ENCODE measurements at places on chromosomes 4 and X.

DNA sequence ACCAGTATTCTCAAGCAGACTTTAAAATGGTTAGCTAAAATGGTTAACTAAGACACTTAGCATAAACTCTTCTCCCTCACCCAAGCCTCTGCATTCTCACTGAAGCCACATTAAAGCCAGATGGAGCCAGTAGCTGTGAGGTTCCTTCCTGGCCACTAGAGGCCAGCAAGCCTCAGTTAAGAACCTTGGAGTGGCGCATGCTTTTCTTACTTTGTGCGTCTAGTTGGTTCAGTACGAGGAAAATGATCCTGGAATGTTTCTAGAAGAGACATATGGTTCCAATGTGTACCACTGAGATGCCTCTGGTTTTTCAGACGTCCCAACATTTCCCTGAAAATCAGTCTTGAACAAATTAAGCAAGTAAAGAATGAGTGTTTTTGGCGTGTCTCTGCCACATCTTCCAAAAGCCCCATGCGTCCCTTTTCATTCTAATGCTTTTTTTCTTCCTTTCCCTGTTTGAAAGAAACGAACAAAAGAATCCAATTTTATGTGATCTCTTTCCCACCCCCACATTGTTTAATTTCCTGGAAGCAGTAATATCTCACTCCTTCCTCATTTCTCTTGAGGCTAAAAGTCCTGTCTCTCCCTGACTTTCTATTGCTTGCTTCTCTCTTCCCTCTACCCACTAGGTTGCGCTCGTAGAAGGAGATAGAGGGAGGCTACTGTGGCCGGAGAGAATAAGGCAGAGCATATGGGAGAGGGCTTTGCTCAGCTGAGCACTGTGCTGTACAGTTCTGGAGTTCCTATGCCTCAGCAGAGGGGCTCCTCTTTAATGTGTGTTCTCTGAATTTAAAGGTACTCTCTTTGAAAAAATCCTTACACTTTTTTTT lies 82.9 kb upstream of the TAB3 start:
- DNase-seq = no peak

DNA sequence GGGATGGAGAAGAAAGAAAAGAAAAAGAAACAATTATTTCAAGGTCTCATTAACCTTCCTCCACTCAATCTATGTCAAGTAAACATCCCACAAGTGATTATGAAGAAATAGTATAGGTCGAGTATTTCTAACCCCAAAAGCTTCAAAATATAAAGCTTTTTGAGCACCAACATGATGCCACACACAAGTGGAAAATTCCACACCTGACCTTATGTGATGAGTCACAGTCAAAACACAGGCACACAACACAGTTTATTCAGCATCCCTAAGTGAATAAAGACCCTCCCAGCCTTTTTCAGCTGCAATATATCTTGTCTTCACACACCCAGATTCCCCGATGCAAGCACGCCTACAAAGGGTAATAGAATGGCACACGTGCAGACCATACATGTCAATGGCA lies 51.7 kb upstream of the VEGFC start:
- no peak for DNase-seq

GRCh38 chr4:185912779-185913178 lies 100.8 kb upstream of the SORBS2 start:
- DNase-seq = no peak

DNA sequence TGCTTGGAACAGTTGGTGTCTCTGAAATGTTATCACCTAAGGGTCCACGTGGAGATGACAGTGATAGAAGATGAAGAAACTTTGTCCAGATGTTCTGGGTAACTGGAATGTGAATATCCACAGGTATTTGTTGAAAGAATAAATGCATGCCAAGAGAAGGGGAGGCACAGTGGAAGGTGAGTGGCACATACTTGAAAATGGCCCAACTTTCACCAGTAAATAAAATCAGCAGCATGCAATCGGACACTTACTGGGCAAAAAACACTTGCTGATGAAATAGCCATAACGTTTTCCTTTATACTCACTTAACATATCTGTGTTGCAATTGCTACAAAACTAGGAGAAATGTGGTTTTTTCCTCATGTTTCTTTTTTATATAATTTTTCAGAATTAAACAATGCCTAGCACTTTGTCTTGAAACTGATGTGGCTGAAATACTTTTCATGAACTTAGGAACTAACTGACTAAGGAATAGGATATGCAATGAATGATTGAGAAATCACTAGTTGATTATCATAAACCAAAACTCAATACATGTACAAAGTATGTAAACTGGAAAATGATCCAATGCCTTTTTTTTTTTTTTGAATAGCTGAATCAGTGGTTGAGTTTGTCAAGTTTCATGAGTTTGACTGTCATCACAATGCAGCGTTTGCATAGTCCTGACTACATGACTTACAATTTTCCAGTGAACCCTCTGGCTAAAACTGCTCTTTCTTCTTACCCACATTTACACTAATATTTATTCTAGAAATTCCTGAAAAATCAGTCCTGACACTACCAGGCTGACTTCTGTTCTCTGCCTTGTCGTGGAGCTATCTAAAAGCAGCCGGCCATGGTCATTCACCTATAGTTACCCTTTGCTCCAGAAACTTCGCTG lies 127.4 kb downstream of the CPE start:
- no peak for DNase-seq

DNA sequence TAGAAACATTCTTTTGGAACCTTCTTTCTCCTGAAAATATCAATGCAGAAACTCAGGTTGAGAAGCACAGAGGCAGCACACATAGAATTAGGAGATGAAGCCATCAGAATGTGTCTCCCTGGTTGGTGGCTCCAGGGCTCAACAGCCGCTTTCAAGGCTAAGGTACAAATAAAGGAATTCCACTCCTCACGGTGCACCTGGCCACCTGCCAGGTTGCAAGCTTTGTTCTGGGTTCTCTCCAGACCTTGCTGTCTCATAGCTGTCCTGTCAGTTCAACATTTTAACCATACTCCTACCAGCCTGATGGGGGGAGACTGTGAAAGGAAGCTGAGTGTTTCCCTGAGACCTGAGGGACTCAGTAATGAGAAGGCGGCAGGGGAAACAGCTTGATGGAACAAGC lies 96.3 kb upstream of the HPF1 start:
- no peak for DNase-seq

- DNase-seq = no peak
Measured at GRCh38 chrX:48083212-48083611, 11.8 kb upstream of the ZNF630 start.

GRCh38 chrX:39654952-39655351 lies 442.8 kb downstream of the BCOR start:
- no peak for DNase-seq

DNA sequence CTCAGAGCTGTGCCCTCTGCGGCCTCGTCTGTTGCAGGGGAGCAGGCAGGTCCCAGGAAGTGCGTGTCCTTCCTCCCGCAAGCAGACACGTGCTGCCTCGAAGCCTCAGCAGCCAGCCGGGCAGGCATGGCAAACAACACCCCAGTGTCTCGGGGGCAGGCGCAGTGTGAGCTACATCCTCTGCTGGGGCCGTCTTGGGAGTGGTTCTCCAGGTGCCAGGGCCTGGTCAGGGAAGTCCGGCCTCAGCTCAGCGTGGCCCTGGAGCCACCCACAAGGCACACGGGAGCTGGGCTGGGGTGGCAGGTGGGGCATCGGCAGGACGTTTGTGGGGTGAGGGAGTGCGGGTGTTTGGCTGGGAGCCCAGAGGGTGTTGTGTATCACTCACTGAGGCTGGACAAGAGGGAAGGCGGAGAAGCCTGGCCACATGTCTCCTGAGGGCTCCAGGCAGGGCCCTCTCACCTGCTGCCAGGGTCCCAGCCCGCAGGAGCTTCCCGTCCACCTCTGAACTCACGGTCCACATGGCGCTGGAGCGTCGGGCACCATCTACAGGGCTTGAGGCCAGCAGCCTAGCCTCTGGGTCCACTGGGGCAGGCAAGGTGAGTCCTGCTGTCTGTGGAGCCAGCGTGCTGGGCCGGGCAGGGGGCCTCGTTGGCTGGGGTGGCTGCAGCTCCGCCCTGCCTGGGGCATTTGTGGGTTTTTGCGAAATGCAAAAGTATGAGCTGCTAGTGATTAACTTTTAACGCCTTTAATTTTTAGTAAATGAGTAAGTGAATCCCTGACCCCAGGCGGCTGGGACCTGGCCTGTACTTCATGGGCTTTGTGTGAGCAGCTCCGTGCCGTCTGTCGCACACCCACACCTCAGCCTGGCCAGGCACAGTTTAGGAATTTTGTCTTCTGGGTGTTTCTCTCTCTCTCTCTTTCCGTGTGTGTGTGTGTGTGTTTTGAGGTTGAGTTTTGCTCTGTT lies 17.3 kb upstream of the UVSSA start:
- DNase-seq = no peak

- no peak for DNase-seq
Measured at GRCh38 chr4:10033191-10033881, 12.0 kb upstream of the SLC2A9 start.

- DNase-seq = no peak
Measured at GRCh38 chrX:136687457-136687856, 39.5 kb downstream of the CD40LG start.

DNA sequence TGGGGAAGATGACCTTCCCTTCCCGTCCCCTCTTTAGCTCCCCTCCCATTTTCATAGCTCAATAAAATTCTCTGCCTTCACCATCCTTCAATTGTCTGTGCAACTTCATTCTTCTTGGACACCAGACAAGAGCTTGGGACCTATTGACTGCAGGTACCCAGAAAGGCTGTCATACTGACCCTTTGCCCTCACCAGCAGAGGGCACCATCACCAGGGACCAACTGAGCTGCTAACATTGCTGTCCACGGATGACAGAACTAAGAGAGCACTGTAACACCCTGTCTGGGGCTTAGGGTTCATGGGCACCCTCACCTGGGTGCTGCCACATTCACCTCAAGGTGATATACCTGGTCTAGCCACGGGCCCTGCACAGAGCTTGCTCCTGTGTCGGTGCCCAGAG lies 141.3 kb upstream of the VCX3B start:
- DNase-seq = no peak

- no peak for DNase-seq
Measured at GRCh38 chr4:7540206-7540605, 105.5 kb upstream of the PSAPL1 start.
